ENCODE measurements at places on chromosomes 6 and 20.

DNA sequence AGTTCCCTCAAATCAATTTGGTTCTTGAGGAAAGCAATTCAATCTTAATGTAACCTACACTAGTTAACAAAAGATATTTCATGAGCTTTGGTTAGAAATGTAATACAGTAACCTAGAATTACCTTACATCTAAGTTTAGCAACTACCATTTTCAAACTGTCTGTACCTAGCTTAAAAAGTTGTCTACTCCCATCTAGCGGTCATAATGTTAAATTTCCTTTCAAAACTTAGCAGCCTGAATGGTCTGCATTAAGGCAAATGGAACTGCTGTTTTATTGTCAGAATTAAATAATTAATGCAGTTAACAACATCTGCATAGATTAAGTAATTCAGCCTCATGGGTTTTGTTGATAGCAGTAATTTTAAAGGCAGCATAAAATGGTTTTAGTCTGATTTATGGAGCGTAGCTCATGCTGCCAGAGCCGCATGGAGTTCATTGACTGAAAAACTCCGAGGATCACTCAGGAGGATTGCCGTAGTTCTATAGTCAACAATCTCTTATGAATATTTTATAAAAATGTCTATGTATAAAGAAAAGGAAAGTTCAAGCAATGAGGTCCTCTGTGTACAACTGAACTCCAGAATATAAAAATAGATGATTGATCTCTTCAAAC is 485.4 kb upstream of the MANEA start:
- H3K4me1 ChIP-seq = no peaks in the 10 kb centered on the region
- H3K4me3 ChIP-seq = no peak overlapping the region
- no peaks in the 10 kb centered on the region for H3K27me3 ChIP-seq
- peak; percentile 24 for DNase-seq

- DNase-seq = no peak
- H3K4me1 ChIP-seq = no peaks in the 10 kb centered on the region
- no peaks in the 10 kb centered on the region for H3K27me3 ChIP-seq
- no peak overlapping the region for H3K27ac ChIP-seq
These were observed 13.4 kb downstream of the CASP8AP2 start for GRCh38 chr6:89843070-89843469.

GRCh38 chr6:35489066-35489465 is 7.8 kb downstream of the TEAD3 start:
- no peaks in the 10 kb centered on the region for H3K27me3 ChIP-seq
- H3K4me3 ChIP-seq = no peak overlapping the region
- no peak for DNase-seq
- H3K4me1 ChIP-seq = peaks cover 57% of the 10 kb centered on the region

GRCh38 chr6:19723545-19723944 is 113.6 kb upstream of the ID4 start:
- H3K27me3 ChIP-seq = peaks cover 2% of the 10 kb centered on the region
- H3K36me3 ChIP-seq = no peaks in the 10 kb centered on the region
- H3K4me1 ChIP-seq = no peaks in the 10 kb centered on the region
- no peak for DNase-seq

GRCh38 chr6:161169035-161169434 is 104.8 kb downstream of the AGPAT4 start:
- H3K4me3 ChIP-seq = no peak overlapping the region
- DNase-seq = no peak
- H3K27me3 ChIP-seq = no peaks in the 10 kb centered on the region
- no peak overlapping the region for H3K27ac ChIP-seq
- peaks cover 9% of the 10 kb centered on the region for H3K36me3 ChIP-seq

DNA sequence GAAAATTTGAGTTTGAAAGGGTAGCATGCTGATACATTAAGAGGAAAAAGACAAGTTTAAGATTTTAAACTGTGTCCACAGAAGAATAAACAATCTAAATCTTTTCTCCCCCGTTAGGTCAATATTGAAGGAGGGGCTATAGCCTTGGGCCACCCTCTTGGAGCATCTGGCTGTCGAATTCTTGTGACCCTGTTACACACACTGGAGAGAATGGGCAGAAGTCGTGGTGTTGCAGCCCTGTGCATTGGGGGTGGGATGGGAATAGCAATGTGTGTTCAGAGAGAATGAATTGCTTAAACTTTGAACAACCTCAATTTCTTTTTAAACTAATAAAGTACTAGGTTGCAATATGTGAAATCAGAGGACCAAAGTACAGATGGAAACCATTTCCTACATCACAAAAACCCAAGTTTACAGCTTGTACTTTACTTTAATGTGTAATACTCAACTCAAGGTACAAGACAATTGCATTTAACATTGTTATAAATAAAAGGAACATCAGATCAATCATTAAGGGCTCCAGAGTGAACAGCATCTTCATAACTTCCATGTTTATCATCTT is 10.8 kb downstream of the TCP1 start:
- H3K27me3 ChIP-seq = no peaks in the 10 kb centered on the region
- no peaks in the 10 kb centered on the region for H3K4me1 ChIP-seq
- H3K4me3 ChIP-seq = no peak overlapping the region
- no peak for DNase-seq
- H3K27ac ChIP-seq = no peak overlapping the region

DNA sequence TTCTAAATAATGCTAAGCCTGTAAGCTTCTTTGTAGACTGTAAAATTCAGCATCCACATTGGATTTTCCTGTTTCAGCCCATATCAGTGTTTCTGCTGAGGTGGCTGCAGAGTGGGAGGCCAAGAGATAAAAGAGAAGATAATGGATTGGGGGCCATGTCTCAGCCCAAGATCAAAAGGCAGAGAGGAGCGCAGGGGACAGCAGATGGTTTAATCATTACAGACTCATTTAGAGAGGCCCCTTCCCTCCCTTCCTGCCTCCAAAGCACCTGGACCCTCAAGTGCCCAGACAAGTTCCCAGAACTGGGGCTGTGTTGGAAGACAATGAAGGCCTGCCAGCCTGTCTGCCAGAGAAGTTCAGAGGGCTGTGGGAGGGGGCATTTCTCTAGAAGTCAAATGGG is 20.4 kb upstream of the CTNNBL1 start:
- H3K27me3 ChIP-seq = peaks cover 22% of the 10 kb centered on the region
- H3K27ac ChIP-seq = no peak overlapping the region
- H3K4me1 ChIP-seq = peaks cover 5% of the 10 kb centered on the region
- H3K4me3 ChIP-seq = no peak overlapping the region
- H3K36me3 ChIP-seq = no peaks in the 10 kb centered on the region

GRCh38 chr20:23231561-23232218 is 118.9 kb upstream of the NXT1 start:
- no peaks in the 10 kb centered on the region for H3K27me3 ChIP-seq
- no peaks in the 10 kb centered on the region for H3K36me3 ChIP-seq
- no peak overlapping the region for H3K27ac ChIP-seq
- peaks cover 7% of the 10 kb centered on the region for H3K4me1 ChIP-seq

- no peak for DNase-seq
- no peaks in the 10 kb centered on the region for H3K27me3 ChIP-seq
- H3K36me3 ChIP-seq = no peaks in the 10 kb centered on the region
- no peak overlapping the region for H3K4me3 ChIP-seq
- no peaks in the 10 kb centered on the region for H3K4me1 ChIP-seq
These were observed 191.8 kb downstream of the TMEM200A start for GRCh38 chr6:130557481-130558112.

DNA sequence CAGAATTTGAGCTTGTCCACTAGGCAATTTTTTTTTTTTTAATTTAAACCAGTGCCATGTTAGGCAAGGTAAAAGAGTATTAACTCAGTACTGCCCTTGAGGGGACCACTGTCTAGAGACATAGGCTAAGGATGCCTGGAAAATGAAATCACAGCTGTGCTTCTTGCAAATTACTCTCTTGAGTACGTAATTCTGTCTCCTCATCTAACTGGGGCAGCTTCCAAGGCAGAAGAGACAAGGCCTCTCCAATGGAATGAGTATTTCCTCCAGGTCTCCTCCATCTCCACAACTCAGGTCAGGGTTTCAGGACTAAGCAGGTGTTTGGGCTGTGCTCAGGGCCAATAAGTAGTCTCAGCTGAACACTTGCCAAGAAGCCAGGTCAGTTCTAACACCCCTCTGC is 33.8 kb upstream of the MRPS10 start:
- no peak overlapping the region for H3K27ac ChIP-seq
- no peaks in the 10 kb centered on the region for H3K27me3 ChIP-seq
- peaks cover 6% of the 10 kb centered on the region for H3K4me1 ChIP-seq

DNA sequence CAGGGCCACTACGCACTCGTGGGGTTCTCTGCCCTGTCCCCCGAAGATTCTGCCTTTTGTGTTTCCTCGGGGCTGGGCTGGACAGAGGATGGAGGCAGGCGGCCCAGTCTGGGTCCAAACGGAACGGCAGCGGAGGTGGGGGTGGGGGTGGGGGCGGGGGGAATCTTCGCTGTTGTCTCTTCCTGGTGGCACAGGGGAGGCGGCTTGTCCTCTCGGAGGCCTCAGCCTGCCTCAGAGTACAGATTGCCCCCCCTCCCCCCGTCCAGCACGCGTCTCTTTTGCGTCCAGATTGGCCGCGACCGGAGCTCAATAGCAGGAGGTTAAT is 1.4 kb upstream of the INSM1 start:
- H3K4me3 ChIP-seq = no peak overlapping the region
- H3K27ac ChIP-seq = no peak overlapping the region
- H3K4me1 ChIP-seq = peaks cover 24% of the 10 kb centered on the region
- peaks cover 47% of the 10 kb centered on the region for H3K27me3 ChIP-seq
- no peak for DNase-seq

GRCh38 chr6:114092943-114093342 is 122.0 kb upstream of the HDAC2 start:
- H3K4me3 ChIP-seq = no peak overlapping the region
- no peaks in the 10 kb centered on the region for H3K27me3 ChIP-seq
- no peaks in the 10 kb centered on the region for H3K36me3 ChIP-seq
- no peaks in the 10 kb centered on the region for H3K4me1 ChIP-seq
- no peak overlapping the region for H3K27ac ChIP-seq
- DNase-seq = no peak
